Fibroblast of mammary gland (primary cell): ENCODE measurements at places on chromosomes 7 and 10.
A peak's percentile ranks its signal among the peaks of the same experiment; 100 is the strongest.

GRCh38 chr10:30386801-30387588 is 37.9 kb upstream of the MTPAP start:
- DNase-seq: peak; percentile 22

GRCh38 chr7:115965236-115965635 is 65.3 kb downstream of the TFEC start:
- DNase-seq: no peak

DNA sequence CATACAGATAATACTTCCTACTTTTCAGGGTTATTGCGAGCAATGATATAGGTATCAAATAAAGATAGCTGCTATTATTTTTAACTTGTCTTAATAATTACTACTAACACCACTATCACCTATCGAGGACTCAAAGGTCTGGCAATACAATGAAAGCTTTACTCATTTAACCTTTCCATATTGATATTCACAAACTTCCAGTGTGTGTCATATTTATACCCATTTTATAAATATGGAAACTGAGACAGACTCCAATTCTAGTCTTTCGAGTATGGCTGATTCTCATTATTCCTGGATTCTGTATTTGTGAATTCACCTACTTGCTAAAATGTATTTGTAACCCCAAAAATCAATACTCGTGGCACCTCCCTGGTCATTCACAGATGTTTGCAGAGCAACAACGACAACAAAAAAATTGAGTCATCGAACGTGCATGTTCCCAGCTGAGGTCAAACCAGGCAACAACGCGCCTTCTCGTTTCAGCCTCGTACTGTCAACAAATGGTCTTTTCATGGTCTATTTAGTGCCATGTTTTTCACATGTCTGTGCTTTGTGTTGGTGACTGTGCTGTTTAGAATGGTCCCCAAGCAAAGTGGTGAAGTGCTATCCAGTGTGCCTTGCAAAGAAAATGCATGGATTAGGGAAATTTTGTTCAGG is 51.7 kb downstream of the SMURF1 start:
- DNase-seq: peak; percentile 25

DNA sequence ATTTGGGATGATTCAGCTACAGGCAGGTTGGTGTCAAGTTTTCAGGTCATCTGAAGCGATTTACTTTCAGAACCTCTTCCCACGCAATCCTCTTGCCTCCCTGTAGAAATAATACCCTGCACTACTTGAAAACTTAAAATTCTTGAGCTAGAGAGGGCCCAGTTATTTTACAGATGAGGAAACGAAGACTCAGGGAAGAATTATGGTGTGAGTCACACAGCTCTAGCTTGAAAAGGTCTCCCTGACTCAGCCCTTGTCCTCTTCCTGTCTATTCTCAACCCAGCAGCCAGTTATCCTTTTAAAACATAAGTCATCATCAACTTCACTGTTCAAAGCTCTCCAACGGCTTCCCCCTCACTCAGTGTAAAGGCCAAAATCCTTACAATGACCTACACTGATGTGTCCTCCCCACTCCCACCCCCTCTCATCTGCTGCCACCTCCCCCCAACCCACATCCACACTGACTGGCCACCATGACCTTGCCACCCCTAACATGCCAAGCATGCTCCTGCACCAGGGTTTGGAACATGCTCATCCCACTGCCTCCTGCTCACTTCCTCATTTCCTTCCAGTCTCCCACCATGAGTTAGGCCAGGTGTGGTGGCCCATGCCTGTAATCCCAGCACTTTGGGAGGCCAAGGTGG is 3.4 kb downstream of the DNMBP start:
- DNase-seq: peak; percentile 98

DNA sequence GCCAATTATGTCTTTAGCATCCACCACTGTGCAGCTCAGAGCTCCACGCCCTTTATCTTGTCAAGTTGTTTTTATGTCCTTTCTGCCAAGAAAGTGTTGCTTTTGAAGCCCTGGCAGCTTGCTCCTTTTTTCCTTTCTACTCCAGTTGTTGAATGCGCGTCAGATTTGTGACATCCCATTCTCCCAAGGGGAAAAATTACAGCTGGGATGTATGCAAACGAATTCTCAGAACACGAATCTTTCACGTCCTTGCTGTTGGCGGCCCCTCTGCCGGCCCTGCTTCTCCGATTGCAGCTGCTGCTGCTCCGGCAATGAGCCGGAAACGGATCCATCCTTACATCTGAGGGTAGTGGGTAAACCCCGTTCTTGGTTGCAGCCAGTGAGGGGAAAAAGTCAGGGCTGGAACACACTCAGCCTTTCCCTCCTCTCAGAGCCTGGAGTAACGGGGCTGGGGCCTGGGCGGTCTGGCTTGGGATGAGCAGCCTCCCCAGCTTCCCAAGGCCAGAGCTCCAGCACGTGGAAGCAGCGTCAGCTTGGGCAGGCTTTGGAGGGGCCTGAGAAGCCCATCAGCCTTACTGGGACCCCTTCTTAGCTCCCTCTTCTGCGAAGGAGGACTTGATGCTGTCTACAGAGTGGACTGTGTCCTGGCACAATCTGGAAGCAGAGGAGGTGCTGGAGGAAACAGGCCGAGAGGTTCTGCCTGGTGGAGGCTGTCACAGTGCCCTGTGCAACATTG is 79.0 kb upstream of the CHST15 start:
- DNase-seq: no peak

DNA sequence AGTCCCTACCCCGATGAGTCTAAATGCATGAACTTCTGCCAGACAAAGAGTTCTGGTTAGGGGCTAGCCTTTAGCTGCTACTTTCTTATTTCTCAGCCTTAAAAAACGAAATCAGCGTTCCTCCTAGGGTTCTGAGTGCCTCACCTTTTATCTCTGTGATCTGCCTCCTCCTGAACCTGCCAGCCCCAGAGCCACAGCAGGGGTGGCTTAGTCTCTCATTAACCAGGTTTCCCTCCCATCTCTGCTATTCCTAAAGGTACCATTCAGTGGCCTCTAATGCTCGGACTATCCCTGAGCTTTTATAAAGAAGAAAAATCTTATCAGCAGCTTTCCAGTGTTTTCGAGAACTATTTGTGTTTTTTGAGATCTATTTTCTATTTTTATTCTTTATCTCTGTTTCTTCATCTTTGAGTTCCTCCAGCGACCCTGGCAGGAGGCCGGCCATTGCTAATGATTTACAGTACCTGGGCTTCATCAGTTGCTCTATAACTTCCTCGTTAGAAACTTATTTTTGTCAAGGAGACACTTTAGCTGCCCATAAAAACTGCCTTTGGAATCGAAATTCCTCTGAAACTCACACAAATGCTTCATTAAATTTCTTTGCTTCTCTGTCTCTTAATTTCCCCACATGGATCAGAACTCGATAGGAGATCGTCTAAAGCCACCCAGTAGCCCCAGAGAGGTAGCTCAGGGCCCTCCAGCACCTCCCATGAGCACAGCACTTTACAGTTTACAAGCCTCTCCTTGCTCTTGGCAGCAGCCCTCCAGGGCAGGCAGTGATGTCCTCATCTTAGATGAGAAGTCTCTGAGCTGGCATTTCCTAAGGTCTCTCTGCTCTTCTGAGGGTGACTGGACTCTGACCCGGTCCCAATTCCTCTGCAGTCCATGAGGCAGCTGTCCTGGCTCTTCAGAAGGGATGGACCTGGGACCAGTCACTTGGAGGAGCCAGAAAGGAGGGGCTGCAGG is 149.1 kb downstream of the EBF3 start:
- no peak for DNase-seq

DNA sequence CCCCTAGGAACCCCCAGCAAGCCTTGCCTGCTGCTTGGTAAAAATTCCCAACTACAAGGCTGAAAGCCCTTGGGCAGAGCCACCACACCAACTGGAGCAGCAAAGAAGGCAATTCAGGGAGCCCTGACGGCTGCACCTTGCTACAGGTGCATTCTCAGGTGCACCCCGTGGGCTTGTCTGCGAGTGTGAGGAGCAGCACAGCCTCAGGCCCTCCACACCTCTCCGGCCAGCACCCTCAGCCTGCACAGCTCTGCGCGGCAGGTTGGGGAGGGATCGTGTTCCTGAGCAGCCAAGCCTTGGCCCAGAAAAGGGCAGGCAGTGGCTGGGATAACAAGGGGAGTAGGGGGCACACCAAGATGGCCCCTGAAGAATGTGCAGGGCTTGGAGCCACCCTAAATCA is 104.1 kb downstream of the FAM53B start:
- DNase-seq: no peak

GRCh38 chr10:17154116-17154515 is 24.5 kb upstream of the CUBN start:
- no peak for DNase-seq

- DNase-seq: no peak
Measured at GRCh38 chr7:142739923-142740492, 9.3 kb upstream of the PRSS1 start.

DNA sequence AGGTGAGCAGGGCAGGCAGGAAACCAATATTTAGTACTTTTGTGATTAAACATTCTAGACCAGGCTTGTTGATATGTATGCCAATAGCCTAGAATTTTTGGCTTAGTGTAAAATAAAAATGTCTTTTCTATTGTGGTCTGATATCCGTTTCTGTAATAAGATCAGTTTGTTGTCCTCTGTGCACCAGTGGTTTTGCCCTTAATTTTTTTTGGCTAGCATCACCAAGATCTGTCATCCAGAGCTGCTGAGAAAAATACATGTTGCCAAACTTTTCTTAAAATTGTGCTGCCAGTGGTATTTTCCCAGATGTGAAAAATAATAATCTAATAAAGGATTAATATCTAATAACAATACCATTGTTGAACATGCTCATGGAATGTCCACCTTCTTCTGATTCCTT is 115.6 kb downstream of the TWIST1 start:
- peak; percentile 62 for DNase-seq

DNA sequence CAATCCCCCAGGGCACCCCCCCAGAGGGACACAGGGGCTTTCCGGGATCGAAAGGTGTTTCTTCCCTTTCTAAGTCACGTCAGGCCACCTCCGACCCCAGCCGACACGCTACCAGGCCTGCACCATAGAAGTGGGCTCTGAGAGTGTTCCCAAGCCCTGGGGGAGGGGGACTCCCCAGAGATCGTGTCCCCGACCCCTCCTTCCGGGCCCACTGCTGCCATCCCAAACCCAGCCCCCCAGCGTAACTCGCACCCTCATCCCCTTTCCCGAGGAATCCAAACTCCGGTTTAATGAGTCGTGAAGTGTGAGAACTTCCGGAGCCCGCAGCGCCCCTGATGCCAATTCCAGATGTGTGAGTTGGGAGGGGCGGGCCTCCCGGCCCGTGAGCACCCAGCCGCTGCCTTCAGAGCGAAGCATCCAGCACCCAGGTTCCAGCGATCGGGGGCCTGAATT is 11.3 kb downstream of the UNCX start:
- DNase-seq: no peak

DNA sequence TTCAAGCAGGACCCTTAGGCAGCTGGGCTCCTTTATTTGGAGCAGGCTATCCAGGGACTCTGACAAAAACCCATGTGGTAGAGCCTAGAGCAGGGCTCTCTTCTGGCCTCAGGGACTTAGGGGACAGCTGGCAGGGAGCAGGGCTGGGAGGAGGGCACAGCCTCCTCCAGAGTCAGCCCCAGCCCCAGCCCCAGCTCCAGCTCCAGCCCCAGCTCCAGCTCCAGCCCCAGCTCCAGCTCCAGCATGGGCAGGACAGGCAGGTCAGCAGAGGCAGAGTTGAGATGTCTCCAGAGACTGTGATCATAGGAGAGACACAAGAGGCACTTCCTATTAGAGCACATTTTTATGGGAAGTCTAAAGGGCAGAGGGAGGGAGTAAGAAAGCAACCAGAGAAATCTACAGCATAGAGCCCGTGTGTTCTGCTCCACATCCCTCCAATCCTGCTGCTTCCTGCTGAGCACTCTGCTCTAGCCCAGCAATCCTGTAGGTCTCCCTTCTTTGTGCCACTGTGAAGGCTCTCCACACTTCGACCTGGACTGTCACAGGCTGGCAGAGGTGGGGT is 13.3 kb upstream of the C10orf53 start:
- DNase-seq: no peak

- peak; percentile 22 for DNase-seq
Measured at GRCh38 chr7:27462575-27463270, 200.0 kb downstream of the HIBADH start.

GRCh38 chr7:41183741-41184140 is 519.1 kb downstream of the INHBA start:
- no peak for DNase-seq

GRCh38 chr10:124362568-124362967 is 56.2 kb downstream of the OAT start:
- no peak for DNase-seq

GRCh38 chr10:121087129-121087528 is 236.0 kb downstream of the WDR11 start:
- DNase-seq: no peak

- peak; percentile 97 for DNase-seq
Measured at GRCh38 chr10:30182191-30183054, 123.0 kb upstream of the JCAD start.

- no peak for DNase-seq
Measured at GRCh38 chr10:6987536-6987945, 407.5 kb upstream of the PRKCQ start.

DNA sequence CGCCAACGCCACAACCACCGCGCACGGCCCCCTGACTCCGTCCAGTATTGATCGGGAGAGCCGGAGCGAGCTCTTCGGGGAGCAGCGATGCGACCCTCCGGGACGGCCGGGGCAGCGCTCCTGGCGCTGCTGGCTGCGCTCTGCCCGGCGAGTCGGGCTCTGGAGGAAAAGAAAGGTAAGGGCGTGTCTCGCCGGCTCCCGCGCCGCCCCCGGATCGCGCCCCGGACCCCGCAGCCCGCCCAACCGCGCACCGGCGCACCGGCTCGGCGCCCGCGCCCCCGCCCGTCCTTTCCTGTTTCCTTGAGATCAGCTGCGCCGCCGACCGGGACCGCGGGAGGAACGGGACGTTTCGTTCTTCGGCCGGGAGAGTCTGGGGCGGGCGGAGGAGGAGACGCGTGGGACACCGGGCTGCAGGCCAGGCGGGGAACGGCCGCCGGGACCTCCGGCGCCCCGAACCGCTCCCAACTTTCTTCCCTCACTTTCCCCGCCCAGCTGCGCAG is 424 bp downstream of the EGFR start:
- DNase-seq: no peak

GRCh38 chr7:99170730-99171074 is 26.8 kb upstream of the SMURF1 start:
- DNase-seq: no peak

DNA sequence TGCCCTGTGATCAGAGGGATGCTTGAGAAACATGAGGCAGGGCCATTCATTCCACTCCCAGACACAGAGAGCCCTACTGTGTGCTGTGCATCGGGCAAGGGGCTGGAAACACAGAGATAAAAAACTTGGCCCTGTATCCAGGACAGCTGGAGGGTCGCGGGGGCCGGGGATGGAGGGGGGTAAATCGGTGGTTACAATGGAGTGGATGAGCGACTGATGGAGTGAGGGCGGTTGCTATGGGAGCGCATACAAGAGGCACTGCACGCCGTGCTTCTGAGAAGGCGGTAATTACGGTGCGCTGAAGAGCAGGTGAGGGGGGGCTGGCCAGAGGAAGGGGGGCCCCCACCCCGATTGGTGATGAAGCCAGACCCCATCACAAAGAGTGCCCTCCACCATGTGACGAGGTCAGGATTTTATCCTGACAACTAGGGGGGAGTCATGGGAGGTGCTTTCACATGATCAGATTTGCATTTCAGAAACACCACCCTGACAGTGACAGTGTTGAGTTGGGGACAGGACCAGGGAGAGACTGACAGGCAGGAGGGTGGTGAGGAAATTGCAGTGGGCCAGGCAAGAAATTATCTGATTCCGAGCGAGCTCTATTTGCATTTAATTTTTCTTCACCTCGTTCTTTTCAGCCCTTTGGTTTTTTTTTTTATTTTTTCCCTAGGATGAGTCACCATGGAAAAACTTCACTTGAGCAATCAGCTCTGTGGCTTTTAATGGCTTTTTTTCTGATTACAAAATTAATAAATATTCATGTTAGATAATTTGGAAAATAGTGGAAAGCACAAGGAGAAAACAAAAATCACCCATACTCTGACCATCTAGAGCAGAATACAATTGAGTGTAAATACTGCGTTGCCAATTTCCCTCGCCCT is 7.8 kb downstream of the CPA5 start:
- DNase-seq: peak; percentile 72
